Nephron progenitor cell (in vitro differentiated cells): ENCODE measurements at places on chromosomes 12 and 14.

- no peak for DNase-seq
Measured at GRCh38 chr14:52032204-52032801, 36.6 kb downstream of the NID2 start.

DNA sequence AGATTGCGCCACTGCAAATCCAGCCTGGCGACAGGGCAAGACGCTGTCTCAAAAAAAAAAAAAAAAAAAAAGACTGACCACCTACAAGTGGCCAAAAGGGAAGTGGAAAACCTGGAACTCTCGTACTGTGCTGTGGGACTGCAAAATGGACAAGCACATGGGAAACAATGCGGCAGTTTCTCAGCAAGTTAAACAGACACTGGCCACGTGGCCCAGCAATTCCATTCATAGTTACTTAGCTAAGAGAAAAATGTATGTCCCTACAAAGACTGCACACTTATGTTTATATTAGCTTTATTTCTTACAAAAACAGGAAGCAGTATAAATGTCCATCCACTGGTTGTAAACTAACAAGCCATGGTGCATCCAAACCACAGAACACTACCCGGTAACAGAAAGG, 5.6 kb downstream of the CHFR start:
- DNase-seq, result no peak

DNA sequence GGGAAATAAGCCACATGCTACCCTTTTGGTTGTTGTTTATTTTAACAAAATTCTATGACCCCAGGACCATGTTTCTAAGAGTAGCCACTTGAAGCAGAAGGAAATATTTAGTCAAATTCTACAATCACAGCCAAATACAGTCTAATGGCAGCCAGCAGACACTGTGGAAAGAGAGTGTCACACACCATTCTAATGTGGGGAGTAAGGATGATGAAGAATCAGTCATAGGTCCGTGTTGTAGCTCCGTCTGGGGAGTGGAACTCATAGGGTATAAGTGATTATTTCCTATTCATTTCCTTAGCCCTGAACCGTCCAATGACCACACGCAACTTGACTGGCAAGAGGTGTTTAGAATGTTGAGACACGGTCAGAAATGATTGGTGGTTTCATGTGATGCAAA, 461.2 kb downstream of the DPF3 start:
- DNase-seq, result no peak

- DNase-seq, result no peak
Measured at GRCh38 chr12:111316671-111317070, 52.2 kb downstream of the PHETA1 start.

DNA sequence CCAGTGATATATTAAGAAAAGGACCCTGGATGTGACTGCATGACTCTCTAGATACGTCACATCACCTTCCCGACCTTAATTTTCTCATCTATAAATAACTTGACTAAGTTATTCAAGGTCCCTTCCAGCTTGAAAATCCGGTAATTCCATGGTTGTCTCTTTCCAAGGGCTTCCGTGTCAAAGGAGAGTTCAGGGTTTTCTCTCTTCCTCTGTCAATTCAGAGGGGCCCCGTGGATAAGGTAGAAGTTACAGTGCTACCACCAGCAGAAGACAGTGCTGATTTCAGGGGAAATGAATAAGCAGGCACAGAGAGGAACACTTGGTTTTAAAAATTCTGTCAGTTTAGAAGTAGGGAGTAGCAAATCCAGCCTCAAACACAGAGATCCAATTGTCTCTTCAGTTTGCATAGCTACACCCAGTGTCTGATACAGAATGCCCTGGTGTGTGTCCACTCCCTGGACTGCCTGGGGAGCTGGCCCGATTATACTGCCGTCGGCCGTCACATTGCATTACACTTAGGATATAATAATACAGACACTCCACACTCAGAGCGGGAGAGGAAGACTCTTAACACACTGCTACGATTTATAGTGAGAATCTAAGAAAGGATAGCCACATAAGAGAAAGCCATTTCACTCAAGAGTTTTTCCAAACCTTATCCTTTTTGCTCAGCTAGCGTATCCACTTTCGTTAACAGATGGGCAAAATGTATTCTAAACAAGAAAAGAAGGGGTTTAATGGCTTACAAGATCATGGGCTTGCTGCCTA, 54.7 kb upstream of the GTF2A1 start:
- DNase-seq, result no peak

DNA sequence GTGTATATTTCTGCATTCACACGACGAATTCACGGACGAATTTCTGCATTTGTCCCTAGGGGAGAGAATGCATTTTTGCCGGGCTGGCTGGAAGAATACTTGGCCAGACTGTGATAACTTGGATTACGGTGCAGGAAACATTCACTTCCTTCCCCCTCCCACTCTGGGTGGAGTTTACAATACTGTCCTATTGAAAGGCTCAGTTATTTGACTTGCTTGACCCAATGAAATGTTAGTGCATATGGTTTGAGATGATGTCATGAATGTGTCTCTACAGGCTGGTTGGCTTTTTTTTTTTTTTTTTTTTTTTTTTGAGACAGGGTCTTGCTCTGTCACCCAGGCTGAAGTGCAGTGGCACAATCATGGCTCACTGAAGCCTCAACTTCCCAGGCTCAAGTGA, 90.7 kb upstream of the NOS1 start:
- no peak for DNase-seq

- peak; percentile 45 for DNase-seq
Measured at GRCh38 chr14:94129758-94130414, 482 bp upstream of the IFI27L2 start.
